ENCODE measurements at places on chromosomes 3 and 15.

DNA sequence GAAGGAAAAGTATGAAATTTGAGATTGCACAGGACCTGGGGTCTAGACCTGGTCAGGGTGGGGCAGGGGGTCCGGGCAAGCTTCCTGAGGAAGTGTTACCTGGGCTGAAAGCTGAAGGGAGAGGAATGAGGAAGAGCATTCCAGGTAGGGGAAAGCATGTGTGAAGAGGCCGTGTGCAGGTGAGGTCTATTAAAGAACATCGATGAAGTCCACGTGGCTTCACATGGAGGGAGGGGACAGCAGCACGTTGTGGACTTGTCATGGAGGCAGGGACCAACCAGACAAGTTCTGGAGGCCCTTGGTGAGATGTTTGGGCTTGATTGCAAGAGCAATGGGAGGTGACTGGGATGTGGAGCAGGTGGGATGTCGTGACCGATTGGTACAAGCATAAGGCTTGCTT, 47.1 kb downstream of the IDH2 start:
- no peak for DNase-seq
- no peak overlapping the region for H3K27ac ChIP-seq
- H3K36me3 ChIP-seq, result no peaks in the 10 kb centered on the region

- H3K4me1 ChIP-seq, result no peaks in the 10 kb centered on the region
- no peak for DNase-seq
- H3K4me3 ChIP-seq, result no peak overlapping the region
- H3K27ac ChIP-seq, result no peak overlapping the region
- H3K36me3 ChIP-seq, result peaks cover under 1% of the 10 kb centered on the region
Observed at GRCh38 chr15:59456114-59456513, 18.1 kb downstream of the FAM81A start.

DNA sequence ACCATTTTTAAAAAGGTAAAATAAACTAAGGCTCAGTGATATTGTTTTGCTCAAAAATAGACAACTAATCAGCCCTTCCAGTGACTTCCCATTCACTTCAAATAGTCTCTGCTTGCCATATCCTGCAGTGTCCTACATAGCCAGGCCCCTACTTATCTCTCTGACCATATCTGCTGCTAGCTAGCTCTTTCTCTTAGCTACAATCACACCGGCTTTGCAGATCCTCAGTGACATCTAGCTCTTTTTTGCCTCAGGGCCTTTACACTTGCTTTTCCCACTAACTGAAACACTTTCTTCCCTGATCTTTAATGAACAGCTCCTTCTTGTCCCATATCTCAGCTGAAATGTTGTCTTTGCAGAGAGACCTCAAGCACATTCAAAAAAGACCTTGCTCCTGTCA, 161.3 kb downstream of the IL5RA start:
- no peak for DNase-seq
- no peak overlapping the region for H3K27ac ChIP-seq
- no peaks in the 10 kb centered on the region for H3K36me3 ChIP-seq

DNA sequence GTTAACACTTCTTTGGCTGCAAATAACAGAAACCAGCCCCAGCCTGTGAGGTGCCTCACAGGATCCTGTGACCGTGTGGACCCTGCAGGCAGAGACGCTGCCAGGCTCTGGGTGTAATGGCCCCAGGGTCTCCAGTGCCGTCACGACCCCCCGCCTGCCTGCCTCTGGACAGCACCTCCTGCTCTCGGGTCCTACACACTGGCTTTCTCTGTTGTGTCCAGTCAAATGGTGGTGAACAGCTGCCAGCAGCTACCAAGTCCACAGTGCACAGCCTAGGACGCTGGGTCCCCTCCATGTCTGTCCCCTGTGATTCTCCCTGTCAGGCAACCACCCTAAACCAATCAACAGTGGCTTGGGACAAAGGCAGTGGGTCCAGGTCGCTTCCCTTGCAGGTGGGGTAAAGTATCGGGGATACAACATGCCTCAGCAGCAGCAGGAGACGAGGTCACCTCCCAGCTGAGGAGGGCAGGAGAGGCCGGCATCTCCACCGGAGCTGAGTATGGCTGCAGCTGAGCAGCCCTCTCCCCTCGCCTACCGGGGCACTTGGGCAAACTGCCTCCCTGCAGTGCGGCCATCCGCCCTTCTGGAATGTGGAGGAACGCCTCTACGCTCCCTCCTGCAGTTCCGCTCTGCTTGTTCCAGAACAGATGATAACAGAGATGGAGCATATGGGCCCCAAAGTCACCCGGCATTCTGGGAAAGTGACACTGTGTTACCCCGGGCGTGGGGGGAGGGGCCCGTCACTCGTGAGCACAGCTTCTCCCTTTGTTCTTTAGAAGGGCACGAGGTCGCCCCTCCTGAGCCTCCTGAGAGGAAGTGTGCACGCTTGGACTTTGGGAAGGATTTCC, 21.1 kb upstream of the SKOR1 start:
- H3K4me3 ChIP-seq, result peak overlapping the region; percentile 30
- peaks cover 5% of the 10 kb centered on the region for H3K36me3 ChIP-seq
- peaks cover 23% of the 10 kb centered on the region for H3K4me1 ChIP-seq
- peak overlapping the region; percentile 64 for H3K27ac ChIP-seq
- peaks cover 5% of the 10 kb centered on the region for H3K27me3 ChIP-seq

- DNase-seq, result no peak
- H3K4me3 ChIP-seq, result no peak overlapping the region
- no peak overlapping the region for H3K27ac ChIP-seq
- no peaks in the 10 kb centered on the region for H3K27me3 ChIP-seq
- H3K36me3 ChIP-seq, result no peaks in the 10 kb centered on the region
Observed at GRCh38 chr3:126448893-126449180, 26.9 kb downstream of the ZXDC start.

- H3K4me3 ChIP-seq, result no peak overlapping the region
- no peak for DNase-seq
- H3K27me3 ChIP-seq, result peaks cover 3% of the 10 kb centered on the region
- peaks cover 7% of the 10 kb centered on the region for H3K4me1 ChIP-seq
- no peaks in the 10 kb centered on the region for H3K36me3 ChIP-seq
Observed at GRCh38 chr3:48739617-48739954, 22.6 kb upstream of the IP6K2 start.

DNA sequence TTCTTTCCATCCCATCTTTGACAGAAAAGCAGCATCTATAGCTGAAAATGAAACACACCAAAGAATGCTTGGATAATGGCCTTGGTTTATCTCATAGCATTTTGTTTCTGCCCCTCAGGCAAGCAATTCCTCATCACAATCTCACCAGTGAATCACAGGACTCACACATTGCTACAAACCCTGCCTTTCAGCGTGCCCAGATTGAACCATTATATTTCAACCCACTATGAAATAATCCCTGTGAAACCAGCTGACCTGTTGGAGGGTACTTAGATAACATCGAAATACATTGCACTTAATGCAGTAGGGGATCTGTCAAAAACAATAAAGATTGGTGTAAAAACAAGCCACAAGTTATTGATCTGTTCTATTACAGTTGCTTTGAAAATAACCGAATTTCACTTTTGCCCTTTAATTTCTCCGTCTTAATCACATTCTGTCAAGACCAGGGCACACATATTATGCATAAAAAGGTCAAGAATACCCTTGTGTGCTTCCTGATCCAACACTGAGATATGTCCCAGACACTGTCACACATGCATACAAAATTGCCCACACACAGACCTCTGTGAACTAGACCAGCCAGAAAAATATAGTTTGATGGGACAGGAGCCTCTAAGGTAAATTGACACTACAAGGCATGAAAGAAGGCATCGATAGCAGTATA, 839.8 kb downstream of the NTRK3 start:
- no peaks in the 10 kb centered on the region for H3K27me3 ChIP-seq
- H3K27ac ChIP-seq, result no peak overlapping the region
- no peak for DNase-seq
- no peak overlapping the region for H3K4me3 ChIP-seq
- no peaks in the 10 kb centered on the region for H3K36me3 ChIP-seq

DNA sequence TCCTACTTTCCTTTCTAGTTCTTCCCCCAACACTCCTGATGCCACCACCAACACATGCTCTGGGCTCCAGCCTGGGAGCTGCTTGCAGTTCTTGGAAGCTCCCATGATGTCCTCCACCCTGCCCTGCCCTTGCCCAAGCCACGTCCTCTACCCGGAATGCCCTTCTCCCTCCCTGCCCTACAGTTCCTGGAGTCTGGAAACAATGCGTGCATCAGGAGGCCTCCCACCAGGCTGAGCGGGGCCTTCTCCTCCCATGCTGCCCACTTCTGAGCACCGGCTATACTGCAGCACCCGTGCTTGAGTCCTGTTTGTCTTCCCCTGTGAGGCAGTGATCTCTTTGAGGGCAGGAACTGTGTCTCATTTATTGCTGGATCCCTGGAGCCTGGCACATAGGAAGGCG, 44.6 kb downstream of the DGKG start:
- H3K27ac ChIP-seq, result no peak overlapping the region
- no peak overlapping the region for H3K4me3 ChIP-seq
- H3K27me3 ChIP-seq, result no peaks in the 10 kb centered on the region
- no peak for DNase-seq
- no peaks in the 10 kb centered on the region for H3K36me3 ChIP-seq

GRCh38 chr15:61421470-61421869, 192.4 kb upstream of the RORA start:
- peaks cover 2% of the 10 kb centered on the region for H3K4me1 ChIP-seq
- H3K27me3 ChIP-seq, result peaks cover 2% of the 10 kb centered on the region
- H3K36me3 ChIP-seq, result no peaks in the 10 kb centered on the region
- DNase-seq, result no peak

- H3K27ac ChIP-seq, result no peak overlapping the region
- H3K4me3 ChIP-seq, result no peak overlapping the region
- no peaks in the 10 kb centered on the region for H3K4me1 ChIP-seq
- H3K27me3 ChIP-seq, result peaks cover 2% of the 10 kb centered on the region
- DNase-seq, result no peak
- no peaks in the 10 kb centered on the region for H3K36me3 ChIP-seq
Observed at GRCh38 chr15:66848686-66849392, 146.8 kb downstream of the SMAD6 start.

DNA sequence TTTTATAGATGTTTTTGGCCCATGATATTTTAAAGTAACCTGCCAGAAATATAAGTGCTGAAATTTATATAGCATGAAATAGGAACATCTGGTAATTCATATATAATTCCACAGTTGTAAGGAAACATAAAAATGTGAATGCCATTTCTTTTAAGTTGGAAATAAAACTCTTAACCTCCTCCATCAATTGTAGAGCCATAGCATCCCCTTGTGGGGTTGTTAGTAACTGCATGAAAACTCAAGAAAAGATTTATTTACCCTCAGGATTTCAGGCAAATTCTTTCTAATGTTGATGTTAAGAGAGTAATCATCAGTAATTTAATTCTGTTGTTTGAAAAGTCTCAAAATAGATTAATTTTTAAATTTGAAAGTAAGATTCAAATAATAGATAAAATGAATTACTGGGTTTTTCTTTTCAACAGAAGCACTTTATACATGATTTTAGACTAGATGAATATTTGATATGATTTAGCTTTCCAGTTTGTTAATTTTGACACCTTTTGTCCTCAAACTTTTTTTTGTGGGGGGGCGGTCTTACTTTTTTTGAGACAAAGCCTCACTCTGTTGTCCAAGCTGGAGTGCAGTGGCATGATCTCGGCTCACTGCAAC, 74.7 kb downstream of the RASA2 start:
- no peaks in the 10 kb centered on the region for H3K4me1 ChIP-seq
- no peaks in the 10 kb centered on the region for H3K27me3 ChIP-seq
- H3K4me3 ChIP-seq, result no peak overlapping the region
- no peaks in the 10 kb centered on the region for H3K36me3 ChIP-seq

- H3K36me3 ChIP-seq, result no peaks in the 10 kb centered on the region
- DNase-seq, result no peak
- no peak overlapping the region for H3K27ac ChIP-seq
- H3K27me3 ChIP-seq, result no peaks in the 10 kb centered on the region
- no peak overlapping the region for H3K4me3 ChIP-seq
- H3K4me1 ChIP-seq, result no peaks in the 10 kb centered on the region
Observed at GRCh38 chr3:131738095-131738494, 235.3 kb upstream of the MRPL3 start.

GRCh38 chr3:124760601-124761000, 30.3 kb downstream of the UMPS start:
- DNase-seq, result no peak
- H3K27ac ChIP-seq, result no peak overlapping the region
- no peaks in the 10 kb centered on the region for H3K36me3 ChIP-seq
- H3K4me3 ChIP-seq, result no peak overlapping the region

DNA sequence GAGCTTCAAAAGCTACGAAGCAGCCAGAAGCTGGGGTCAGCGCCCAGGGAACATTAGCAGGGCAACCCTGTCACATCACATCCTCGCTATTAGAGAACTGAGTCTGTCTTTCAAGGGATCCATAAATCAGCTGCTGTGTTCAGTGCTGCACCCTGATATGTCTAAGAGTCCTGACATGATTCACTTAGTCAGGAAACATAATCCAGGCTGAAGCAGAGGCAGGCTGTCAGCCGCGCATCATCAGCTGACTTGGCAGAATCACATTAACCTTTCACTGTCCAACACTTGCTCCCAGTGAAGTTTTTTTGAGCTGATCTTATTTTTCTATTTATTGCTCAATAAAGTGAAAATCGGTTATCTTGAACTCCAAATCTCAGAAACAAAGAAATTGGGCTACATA, 23.5 kb downstream of the MYH15 start:
- H3K4me1 ChIP-seq, result peaks cover 30% of the 10 kb centered on the region
- DNase-seq, result peak; percentile 54
- H3K36me3 ChIP-seq, result no peaks in the 10 kb centered on the region
- peak overlapping the region; percentile 89 for H3K27ac ChIP-seq
- peaks cover 5% of the 10 kb centered on the region for H3K27me3 ChIP-seq

DNA sequence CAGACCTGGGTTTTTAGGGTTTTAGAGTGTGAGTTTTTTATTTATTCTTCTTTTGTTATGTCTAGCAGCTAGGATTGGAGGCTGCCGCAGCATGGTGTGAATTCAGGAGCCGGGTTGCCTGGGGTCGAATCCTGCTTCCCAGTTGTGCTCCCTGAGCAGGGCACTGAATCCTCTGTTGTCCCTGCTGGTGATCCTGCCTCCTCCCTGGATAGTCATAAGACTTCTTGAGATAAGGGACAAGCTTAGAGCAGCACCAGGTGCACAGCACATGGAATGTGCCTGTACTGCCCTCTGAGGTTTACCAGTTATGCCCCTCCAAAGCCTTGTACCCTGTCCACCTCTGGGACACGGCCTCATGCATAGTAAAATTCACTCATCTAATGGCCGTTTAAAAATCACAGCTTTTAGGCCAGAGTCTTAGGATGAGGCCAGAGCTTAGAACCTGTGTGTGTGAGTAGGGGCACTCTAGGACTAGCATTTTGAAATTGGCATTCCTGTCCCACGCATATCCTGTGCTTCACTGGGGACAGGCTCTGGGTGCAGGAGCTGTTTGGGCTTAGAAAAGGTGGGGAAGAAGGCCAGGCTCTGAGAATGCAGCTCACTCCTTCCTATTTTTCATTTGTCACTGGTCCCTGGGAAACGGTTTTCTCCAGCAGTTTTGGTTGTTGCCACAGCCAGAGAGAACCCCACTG, 47.7 kb downstream of the CHCHD6 start:
- DNase-seq, result no peak
- peaks cover 5% of the 10 kb centered on the region for H3K36me3 ChIP-seq
- H3K27me3 ChIP-seq, result peaks cover 9% of the 10 kb centered on the region
- peak overlapping the region; percentile 43 for H3K27ac ChIP-seq
- peak overlapping the region; percentile 33 for H3K4me3 ChIP-seq
- peaks cover 63% of the 10 kb centered on the region for H3K4me1 ChIP-seq

- no peak for DNase-seq
- no peaks in the 10 kb centered on the region for H3K4me1 ChIP-seq
- no peaks in the 10 kb centered on the region for H3K36me3 ChIP-seq
- peaks cover 2% of the 10 kb centered on the region for H3K27me3 ChIP-seq
- H3K27ac ChIP-seq, result no peak overlapping the region
- no peak overlapping the region for H3K4me3 ChIP-seq
Observed at GRCh38 chr3:177294221-177294620, 96.9 kb upstream of the TBL1XR1 start.

- H3K27ac ChIP-seq, result no peak overlapping the region
- no peak overlapping the region for H3K4me3 ChIP-seq
- H3K27me3 ChIP-seq, result peaks cover 2% of the 10 kb centered on the region
- H3K36me3 ChIP-seq, result no peaks in the 10 kb centered on the region
- no peaks in the 10 kb centered on the region for H3K4me1 ChIP-seq
Observed at GRCh38 chr3:26592451-26592850, 30.1 kb upstream of the LRRC3B start.

All from glutamatergic neuron (in vitro differentiated cells).